Stimulated activated CD4-positive, alpha-beta T cell treated with anti-CD3 and anti-CD28 coated beads, Interleukin-4, amount 100 ng/mL, for 4 hours (primary cell): ENCODE measurements at places on chromosomes 2 and 18.

- no peak for DNase-seq
Measured at GRCh38 chr18:41790687-41791086, 164.3 kb upstream of the PIK3C3 start.

DNA sequence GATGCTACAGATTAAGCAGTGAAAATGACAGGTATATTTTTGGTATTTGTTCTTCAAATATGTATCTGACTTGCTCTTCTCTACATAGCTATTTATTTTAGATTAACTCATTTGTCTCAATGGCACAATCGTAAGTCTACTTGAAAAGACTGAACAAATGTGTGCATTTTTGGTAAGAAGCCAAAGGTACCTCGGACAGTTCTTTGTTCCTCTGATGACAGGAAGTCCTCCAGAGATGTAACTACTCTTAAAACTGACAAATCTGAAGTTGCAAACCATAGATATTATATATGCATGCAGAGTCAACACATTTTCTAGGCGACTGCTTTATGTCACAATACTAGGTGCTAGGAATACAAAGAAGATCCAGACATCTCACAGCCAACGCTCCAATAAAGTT lies 36.7 kb downstream of the NDUFAF7 start:
- no peak for DNase-seq

- DNase-seq = no peak
Measured at GRCh38 chr18:29171892-29172755, 995.2 kb upstream of the CDH2 start.

- DNase-seq = no peak
Measured at GRCh38 chr2:137523931-137524330, 440.3 kb upstream of the HNMT start.

GRCh38 chr18:38576916-38577315 lies 1011.3 kb upstream of the CELF4 start:
- DNase-seq = no peak

DNA sequence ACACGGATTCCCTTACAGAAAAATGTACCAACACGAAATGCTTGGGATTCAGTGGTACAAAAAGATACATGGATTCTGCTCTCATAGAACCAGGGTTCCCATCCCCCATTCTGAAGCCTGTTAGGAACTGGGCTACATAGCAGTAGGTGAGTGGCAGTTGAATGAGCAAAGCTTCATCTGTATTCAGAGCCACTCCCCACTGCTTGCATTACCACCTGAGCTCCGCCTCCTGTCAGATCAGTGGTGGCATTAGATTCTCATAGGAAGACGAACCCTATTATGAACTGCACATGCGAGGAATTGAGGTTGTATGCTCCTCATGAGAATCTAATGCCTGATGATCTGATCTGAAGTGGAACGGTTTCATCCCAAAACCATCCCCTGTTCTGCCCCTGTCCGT lies 246.4 kb downstream of the DYM start:
- no peak for DNase-seq

GRCh38 chr2:101179982-101180381 lies 28.8 kb upstream of the TBC1D8 start:
- DNase-seq = no peak

DNA sequence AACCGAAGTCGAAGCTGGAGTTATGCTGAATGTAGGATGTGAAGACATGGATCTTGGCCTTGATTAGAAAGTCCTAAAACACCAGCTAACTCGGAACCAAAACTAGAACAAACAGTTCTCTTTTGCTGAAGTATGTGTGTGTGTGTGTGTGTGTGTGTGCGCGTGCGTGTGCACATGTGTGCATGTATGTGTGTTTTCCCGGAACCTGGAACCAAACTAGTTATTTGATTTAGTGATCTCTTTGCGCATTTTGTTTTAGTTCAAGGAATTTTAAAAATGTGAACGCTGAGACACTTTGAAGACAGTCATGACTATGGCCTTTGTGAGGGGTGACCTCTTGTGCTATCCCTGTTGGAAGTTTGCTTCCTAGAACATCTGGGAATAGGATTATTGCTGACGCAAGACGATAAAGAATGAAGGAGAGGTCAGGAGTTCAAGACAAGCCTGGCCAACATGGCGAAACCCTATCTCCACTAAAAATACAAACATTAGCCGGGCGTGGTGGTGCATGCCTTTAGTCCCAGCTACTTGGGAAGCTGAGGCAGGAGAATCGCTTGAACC lies 23.8 kb downstream of the FHL2 start:
- DNase-seq = no peak

GRCh38 chr18:55503167-55503820 lies 84.7 kb downstream of the TCF4 start:
- no peak for DNase-seq

DNA sequence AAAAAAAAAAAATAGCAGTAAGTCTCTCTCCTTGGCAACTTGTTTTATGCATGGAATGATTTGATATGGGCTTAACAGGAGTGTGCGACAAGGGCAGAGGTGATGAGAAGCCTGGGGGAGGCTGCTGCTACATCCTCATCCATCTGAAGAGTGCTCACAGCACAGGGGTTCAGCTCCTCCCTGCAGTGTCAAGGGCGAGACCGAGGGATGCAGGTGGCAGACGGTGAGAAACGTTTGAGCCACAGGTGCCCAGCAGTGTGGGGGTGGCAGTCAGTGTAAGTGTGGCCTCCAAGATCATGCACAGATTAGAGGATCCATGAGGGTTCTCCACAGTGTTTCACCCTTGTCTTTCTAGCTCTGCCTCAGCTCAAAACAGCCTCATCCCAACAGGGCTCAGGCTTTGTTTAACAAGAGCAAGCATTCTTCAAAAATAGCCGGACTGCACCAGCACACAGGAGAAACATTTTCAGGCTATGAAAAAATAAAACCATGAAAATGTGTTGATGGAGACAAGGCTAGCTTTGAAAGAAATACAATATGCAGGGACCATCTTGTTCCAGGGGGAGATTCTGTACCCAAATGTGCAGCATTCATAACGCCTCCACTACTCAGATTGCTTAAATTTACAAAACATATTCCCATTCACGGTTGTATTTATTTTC lies 324.5 kb upstream of the MYT1L start:
- no peak for DNase-seq

DNA sequence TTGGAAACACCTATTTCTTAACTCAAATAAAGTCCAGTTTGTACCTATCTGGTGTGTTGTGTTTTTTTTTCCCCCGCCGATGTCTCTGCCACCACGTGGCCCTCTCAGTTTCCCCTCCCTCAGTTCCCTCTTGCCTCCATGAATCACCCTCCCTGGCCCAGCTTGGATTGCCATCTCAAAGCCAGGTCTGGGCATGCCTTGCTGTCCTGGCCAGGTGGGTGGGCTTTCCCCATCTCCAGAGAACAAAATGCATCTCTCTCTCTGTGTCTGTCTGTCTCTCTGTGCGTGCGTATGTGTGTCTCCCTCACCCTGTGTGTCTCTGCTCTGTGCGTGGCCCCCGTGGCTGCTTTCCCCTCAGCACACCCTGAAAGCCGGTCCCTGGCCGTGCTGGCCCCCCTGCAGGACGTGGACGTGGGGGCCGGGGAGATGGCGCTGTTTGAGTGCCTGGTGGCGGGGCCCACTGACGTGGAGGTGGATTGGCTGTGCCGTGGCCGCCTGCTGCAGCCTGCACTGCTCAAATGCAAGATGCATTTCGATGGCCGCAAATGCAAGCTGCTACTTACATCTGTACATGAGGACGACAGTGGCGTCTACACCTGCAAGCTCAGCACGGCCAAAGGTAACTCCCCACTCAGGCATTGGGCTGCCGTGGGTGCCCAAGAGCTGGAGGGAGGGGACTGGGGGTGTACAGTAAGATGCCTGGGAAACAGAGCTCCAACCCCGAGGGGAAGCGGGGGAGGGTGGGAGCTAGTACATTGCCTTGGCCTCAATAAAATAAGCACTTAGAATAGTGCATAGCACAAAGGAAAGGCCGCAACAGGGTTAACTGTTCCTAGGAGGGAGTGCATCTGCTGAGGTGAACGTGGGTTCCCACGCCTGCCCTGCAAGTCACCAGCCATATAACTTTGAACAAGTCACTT lies 31.6 kb upstream of the GMPPA start:
- no peak for DNase-seq

DNA sequence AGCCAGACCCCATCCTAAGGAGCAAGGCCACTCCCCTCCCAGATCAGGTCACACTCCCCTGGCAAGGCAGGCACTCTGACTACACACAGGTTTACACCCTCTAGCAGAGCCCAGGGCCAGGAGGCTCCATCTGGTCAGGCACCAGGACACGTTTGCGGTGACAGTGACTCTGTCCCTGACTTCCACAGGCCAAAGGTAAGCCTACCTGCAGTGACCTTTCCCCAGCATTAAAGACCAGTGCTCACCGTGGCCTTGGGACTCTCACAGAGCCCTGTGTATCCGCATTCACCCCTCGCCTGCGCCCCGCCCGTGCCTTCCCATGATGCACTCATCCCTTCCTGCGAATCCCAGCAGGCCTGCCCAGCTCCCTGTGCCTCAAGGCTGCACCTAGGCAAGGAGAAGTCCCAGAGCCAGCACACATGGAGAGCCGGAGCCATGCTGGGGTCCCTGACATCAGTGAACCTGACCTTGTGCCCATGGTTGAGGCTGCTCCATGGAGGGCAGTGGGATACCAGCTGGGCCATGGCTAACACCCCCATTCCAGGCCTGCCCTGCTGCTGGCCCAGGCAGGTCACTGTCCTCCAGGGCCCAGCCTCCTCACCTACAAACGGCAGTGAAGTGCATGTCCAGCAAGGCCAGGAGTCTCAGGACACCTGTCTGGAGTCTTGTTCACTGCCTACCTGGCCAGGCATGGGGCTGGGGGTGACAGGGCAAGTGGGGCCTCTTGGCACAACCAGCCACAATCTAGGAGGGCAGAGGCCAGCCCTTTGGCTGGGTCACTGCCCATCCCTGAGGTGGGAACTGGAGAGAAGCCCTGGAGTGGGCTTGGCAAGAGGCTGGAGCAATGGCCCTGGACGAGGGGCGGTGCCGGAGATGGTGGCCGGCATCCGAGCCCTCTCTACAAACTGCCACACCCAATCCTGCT lies 3.0 kb downstream of the NEURL3 start:
- DNase-seq = no peak

GRCh38 chr2:144607891-144608521 lies 88.1 kb upstream of the ZEB2 start:
- no peak for DNase-seq

- DNase-seq = no peak
Measured at GRCh38 chr2:230985519-230986231, 10.2 kb upstream of the SPATA3 start.

GRCh38 chr18:55786651-55787272 lies 198.8 kb upstream of the TCF4 start:
- no peak for DNase-seq

GRCh38 chr2:184272056-184272455 lies 326.3 kb upstream of the ZNF804A start:
- no peak for DNase-seq

- peak; percentile 64 for DNase-seq
Measured at GRCh38 chr2:68251855-68252399, 405 bp downstream of the PPP3R1 start.

DNA sequence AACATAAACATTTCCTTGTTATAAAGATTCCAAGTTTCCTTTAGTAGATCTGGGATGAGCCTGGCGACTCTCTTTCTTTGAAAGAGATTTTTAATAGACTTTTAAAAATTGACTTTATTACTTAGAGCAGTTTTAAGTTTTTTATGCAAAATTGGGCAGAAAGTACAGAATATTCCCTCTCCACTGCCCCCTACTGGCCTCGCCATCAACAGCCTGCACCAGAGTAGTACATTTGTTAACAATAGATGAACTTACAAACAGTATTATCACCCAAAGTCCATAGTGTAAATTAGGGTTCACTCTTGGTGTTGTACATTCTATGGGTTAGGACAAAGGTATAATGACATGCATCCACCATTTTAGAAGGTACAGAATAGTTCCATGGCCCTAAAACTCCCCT lies 3.9 kb downstream of the MAP3K19 start:
- no peak for DNase-seq

DNA sequence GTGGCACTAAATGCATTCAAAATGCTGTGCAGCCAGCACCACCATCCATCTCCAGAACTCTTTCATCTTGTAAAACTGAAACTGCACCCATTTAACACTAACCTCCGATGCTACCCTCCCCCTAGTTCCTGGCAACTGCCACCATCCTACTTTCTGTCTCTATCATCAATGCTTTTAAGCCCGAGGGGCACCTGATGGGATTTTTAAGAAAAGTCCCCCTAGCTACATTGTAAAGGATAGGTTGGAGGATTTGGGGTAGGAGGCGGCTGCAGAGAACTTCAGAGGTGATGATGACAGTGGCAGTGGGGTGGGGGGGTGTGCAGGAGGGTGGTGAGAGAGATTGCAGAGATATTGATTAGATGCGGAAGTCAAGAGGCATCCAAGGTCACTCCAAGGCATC lies 10.8 kb upstream of the YWHAQ start:
- no peak for DNase-seq

DNA sequence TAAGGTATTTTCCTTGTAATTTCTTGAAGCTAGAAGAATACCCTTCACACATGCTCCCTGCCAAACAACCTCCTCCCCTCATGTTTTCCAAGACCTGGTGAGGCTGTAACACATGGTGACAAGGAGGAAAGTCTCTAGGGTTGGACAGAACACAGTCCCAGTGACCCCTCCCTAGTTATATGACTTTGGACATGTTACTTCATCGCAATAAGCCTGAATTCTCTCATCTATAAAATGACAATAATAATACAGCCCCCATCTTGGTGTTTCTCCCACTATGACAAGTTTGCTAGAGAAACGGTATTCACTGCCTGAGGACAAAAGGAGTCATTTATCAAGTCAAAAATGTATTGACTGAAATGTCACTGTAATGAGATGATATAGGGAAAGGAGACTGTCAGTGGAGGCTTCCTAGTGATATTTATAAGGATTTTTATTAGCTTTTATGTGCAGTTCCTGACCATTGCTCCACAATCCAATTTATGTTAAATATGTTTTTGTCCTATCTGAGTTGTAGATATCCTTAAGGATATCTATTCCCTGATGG lies 464.4 kb downstream of the SUCLG1 start:
- DNase-seq = no peak

GRCh38 chr2:200170221-200170620 lies 136.3 kb upstream of the SPATS2L start:
- DNase-seq = no peak

GRCh38 chr18:50949185-50949584 lies 18.7 kb upstream of the ELAC1 start:
- no peak for DNase-seq

GRCh38 chr2:105502625-105503334 lies 103.9 kb upstream of the FHL2 start:
- no peak for DNase-seq

DNA sequence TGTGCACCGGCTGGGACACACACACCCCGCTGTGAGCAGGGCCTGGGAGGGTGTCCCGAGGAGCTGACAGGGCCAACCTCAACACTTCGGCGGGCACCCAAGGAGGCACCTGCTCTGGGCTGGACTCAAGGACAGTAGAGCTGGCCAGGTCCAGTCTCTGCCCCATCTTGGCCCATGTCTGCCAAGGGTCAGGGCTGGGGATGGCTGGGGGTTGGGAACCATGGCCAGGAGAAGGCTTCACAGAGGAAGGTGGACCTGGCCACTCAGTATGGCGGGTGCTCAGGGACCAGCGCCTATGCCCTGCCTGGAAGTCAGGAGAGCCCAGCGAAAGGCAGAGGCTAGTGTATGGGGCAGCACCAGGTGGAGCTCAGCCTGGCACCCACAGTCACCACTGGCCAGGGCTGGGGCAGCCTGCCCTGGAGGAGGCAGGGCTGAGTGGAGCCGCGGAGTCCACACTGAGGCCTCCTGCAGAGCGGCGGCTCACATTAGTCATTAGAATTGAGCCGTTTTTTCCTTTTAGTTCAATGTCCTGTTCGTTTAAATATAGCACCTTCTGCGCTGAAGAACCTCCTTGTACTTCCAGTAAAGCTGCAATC lies 4.2 kb downstream of the ERFE start:
- DNase-seq = no peak
